ENCODE measurements at places on chromosomes 13 and 19.
A peak's percentile ranks its signal among the peaks of the same experiment; 100 is the strongest.

DNA sequence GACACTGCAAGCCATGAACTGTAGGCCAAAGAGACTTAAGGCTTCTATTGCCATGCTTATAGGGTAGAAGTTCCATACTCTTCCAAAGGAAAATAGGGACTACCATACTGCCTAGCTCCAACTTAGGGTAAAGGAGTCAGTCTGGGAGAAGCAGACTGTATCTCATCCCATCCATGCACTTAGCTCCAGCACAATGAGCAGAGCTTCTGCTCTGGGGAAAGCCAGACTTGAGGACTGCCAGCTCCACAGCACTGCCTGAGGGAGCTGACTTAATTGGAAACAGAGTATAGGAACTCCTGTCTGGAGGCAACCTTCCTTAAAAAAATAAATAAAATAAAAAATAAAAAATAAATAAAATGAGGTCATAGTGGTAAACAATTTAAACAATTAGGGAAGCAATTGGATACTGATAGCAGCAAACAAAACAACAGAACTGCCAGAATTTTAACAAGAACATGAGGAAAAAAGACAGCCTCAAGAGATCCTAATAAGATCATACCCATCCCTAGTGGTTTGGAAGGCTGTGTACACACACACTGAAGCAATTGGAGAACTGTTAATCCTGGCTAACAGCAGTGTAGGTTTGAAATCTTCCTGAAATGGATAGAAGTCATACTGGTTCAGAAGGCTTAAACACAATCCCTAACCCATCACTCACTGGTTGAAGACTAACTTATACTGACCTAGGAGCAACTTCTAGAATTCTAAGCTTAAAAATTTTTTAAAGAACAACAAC lies 550.1 kb downstream of the TBC1D4 start:
- no peak for DNase-seq

GRCh38 chr13:94178625-94179244 lies 300.7 kb downstream of the DCT start:
- no peak for DNase-seq

DNA sequence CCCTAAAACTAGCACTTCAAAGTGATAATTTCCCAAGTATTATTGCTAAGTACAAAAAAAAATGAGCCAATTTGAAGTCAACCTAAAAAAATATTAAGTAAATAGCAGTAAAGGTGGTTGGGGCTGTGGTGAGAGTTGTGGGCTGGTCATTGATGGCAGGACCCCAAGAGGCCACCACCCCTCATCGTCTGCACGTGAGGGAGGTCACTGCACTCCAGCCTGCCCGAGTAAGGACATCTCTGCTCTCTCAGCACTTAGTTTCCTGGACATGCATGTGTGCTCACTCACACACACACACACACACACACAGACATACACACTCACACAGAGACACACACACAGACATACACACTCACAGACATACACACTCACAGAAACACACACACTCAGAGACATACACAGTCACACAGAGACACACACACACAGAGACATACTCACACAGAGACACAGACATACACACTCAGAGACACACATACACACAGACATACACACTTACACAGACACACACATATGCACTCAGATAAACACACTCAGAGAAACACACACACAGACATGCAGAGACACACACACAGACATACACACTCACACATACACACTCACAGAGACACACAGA lies 127.2 kb upstream of the SOX1 start:
- no peak for DNase-seq

DNA sequence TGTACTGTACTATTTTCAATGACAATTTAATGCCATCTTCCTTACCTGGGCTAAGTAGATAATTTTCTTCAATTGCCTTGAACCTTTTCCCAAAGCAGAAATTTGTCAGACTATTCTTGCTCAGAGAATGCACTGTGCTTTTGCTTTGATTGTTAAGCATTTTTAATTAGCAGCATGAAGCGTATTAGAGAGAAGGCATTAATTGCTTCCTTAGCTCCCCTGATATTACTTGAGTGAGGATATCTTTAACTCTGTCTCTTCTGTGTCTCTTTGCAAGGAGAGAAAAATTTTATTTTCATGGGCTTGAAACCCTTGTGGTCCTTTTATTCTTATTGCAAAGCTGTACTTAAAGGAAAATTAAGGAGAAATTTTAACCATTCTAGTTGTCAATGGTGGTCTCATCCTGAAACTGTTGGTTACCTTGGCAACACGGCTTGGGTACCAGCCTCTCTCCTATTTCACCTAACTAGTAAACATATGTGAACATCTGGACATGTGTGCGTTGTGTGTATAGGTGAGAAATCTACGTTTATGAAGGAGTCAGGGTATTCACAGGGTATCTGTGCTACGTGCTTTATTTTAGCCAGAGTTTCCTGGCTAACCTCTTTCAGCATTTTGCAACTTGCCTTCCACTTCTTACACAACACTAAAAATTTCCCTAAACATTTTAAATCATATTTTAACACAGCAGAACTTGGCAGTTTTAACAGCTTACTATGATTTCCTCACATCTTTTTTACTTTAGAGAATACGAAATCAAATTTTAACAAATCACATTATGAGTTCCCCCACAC lies 225.5 kb downstream of the KLF5 start:
- no peak for DNase-seq

DNA sequence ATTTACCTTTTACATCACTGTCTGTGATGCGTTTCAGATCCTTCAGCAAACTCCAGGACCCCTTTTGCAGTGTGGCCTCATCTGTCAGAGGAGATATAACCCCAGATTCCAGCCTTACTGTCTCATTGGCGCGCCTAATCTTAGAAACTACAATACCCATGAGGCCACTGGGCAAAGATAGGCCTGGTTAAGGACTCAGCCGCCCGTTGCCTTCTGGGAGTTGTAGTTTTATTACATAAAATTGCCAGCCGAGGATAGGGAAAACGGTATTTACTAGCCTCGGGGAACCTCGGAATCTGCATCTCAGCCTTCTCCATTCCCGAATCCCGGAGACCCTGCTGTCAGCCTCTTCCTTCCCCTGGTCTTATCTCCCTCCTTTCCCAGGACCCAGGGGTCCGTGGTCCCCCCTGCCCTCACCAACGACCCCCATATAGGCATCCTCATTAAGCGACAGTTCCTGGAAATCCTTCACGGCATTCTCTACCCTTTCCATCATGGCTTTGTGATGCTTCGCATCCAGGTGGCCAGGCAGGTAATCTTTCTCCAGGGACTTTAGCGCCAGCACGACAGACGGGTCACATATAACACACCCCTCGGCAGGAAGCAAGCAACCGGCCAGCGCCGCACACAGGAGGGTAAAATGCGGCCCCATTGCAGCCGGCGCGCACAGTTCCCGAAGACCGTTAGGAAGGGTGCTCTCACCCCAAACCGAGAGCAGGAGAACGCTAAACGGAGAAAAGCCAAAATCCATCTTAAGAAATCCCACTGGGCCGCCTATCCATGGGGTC lies 1.3 kb downstream of the IZUMO1 start:
- DNase-seq = peak; percentile 38

DNA sequence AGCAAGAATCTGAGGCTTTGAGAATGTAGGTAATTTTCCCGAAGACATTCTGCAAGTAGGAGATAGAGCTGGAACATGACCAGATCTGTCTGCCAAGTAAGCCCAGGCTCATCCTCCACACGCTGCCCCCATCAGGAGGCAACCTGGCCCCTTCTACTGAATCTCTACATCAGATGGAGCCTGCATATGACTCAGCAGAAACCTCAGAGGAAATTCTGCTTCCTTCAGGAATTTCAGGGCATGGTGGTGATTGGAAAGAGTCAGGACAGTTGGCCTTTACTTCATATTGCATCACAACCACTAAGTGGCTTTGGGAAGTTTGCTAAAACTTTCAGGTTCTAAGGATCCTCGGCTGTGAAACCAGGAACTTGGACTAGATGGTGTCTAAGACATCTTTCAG lies 85.2 kb downstream of the LRRC63 start:
- DNase-seq = no peak

- peak; percentile 52 for DNase-seq
Measured at GRCh38 chr19:11137542-11138384, 17.8 kb downstream of the SPC24 start.

DNA sequence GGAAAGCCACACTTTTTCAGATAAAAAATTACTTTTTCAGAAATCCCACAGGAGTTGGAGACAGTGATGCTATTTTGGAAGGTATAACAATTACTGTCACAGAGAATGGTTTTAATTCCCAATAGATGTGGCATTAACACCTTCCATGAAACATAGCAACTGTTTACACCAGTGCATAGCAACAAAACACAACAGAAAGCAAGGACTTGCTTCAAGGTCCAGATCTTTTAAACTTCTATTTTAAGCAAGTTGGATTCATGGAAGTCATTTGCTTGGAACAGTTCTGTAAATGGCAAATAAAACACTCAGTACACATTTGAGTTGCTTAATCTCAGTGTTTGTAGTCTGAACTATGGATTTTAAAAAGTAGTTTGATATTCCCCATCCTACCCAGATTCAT lies 385.9 kb upstream of the SPRY2 start:
- no peak for DNase-seq

DNA sequence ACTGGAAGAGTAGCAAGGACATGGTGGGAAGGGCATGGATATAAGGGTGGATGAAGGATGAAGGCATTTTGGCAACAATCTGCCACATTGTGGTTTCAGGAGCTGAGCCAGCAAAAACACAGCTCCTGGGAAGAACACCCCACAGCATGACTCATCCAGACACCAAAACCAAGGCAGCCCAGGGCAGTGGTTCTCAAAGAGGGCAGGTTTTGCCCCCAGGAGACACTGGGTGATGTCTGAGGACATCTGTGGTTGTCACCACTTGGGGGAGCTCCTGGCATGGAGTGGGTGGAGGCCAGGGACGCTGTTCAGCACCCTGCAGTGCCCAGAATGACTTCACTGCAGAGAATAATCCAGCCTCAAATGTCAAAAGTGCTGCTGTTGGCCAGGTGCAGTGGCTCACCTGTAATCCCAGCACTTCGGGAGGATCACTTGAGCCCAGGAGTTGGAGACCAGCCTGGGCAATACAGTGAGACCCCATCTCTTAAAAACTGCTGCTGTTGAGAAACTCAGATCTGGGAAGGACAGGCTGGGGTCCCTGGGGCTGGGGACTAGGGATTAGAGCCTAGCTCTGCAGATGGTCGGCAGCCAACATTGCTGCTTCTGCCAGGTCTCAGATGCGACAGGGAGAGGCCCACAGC lies 16.1 kb downstream of the ZFR2 start:
- peak; percentile 37 for DNase-seq

GRCh38 chr19:41746593-41747227 lies 8.6 kb upstream of the CEACAM6 start:
- DNase-seq = peak; percentile 14

DNA sequence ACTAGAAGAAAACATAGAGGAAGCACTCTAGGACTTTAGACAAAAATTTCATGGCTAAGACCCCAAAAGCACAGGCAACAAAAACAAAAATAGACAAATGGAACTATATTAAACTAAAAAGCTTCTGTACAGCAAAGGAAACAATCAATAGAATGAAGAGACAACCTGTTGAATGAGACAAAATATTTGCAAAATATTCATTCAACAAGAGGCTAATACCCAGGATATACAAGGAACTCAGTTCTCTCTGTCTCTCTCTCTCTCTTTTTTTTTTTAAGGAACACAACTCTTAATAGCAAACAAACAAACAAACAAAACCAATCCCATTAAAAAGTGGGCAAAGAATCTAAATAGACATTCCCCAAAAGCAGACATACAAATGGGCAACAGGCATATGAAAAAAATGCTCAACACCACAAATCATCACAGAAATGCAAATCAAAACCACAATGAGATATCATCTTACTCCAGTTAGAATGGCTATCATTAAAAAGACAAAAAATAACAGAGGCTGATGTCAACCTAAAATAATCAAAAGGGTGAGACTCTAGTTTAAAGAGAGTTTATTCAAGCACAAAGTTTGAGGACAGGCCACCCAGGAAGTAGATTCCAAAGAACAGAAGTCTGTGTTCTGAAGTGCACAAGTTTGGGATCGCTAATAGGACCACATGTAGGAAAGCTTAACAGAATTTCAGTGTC lies 27.1 kb upstream of the SLC7A9 start:
- no peak for DNase-seq

- DNase-seq = no peak
Measured at GRCh38 chr13:40379196-40379595, 287.2 kb downstream of the FOXO1 start.

- no peak for DNase-seq
Measured at GRCh38 chr13:76609643-76610042, 276.6 kb downstream of the KCTD12 start.

- DNase-seq = no peak
Measured at GRCh38 chr19:6378041-6378440, 2.3 kb upstream of the PSPN start.

DNA sequence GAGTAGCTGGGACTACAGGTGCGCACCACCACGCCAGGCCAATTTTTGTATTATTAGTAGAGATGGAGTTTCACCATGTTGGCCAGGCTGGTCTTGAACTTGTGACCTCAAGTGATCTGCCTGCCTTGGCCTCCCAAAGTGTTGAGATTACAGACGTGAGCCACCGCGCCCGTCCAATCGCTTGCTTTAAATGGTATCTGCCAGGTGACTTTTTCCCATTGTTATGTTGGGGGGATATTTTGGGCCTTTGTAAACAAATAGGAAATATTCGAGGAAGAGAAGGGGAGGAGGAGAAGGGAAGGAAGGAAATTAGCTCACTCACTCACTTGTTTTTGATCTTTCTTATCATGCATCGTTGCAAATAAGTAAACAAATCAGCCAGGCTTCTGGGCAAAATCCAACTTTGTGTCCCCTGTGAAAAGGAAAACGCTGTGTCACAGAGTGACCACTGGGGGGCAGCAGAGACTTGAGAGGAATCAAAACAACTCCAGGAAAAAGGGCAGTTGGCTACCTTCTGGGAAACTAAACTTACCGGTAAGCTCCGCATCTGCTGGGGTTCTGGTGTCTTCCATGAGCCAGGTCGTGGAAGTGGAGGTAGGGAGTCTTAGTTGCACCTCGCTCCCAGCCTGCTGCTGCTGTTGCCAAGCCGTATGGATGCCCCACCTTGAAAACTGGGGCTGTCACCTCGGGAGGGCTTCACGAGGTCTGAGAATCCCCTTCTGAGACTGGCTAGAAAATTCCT lies 9.3 kb upstream of the RANBP3 start:
- peak; percentile 65 for DNase-seq

- DNase-seq = no peak
Measured at GRCh38 chr13:113168211-113168610, 9.8 kb downstream of the PROZ start.

- no peak for DNase-seq
Measured at GRCh38 chr13:84044805-84045204, 162.5 kb upstream of the SLITRK1 start.

DNA sequence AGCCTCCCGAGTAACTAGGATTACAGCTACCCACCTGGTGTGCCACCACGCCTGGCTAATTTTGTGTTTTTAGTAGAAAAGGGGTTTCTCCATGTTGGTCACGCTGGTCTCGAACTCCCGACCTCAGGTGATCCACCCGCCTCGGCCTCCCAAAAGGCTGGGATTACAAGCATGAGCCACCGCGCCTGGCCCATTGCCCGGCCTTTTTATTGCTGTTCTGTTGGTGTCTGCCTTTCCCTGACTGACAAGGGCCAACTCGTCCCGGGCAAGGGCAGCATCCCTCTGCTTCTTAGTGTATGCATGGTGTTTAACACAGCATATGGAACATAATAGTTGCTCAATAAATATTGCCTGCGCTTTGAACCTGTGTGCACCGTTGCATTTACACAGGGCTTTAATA lies 6.2 kb upstream of the RETN start:
- no peak for DNase-seq
